LoVo (cell line): ENCODE measurements at places on chromosomes 3 and 15.
A peak's percentile ranks its signal among the peaks of the same experiment; 100 is the strongest.

DNA sequence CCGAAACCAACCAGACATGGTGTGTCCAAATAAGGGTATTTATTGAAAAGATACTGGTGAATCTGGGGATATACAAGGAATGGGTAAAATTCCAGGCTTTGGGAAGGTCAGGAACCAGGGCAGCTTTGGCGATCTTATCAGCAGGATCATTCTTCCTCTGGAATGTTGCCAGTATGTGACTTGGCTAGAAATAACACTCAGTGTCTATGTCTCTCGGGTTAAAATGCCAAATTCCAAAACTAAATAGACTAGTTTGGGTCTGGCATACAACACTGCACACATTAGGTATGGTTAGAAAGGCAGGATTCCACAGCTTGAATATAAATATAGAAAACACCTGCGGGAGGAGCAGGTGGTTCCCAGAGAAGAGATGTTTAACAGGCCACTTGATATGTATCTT lies 220.2 kb upstream of the CD96 start:
- peak; percentile 49 for DNase-seq

DNA sequence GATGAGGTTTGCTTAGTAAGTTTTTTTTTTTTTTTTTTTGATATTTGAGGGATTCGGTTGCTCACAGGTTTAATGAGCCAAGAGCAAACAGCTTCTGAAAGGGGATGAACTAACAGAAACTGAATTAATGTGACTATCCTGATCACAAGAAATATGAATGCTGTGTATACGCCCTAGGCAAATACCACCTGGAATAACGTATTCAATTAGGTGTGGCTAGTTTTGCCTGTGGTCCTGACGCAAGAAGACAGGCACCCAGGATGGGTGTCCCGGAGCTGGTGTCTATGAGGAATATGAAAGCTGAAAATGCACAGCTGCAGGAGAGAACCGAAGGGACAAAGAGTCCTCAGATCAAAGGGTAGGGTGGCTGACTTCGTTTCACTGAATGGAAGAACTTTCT lies 14.6 kb downstream of the LSG1 start:
- DNase-seq = no peak

DNA sequence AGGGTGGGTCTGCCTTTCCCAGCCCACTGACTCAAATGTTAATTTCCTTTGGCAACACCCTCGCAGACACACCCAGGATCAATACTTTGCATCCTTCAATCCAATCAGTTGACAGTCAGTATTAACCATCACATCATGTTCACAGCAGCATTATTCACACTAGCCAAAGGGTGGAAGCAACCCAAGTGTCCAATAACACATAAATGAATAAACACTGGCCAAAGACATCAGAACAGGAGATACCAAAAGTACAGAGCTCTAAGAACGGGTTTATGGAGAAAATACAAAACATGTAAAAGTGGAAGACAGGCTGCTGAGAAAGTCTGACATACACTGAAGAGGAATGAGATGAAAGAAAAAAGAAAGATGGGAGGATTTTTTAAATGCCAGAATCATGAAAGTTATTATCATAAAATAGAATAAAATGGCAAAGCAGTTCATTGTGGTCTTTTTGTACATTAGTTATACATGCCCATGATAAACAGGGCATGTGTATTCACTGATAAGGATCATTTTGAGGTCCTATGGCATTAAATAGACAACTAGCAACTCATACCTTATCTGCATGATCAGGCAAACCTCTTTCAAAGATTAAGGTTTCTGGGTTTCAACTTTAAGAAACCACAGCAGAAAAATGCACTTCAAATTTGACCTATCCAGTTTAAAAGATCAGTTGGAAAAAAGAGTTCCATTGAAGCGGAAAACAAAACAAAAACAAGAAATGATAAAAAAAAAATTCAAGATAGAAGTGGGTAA lies 22.9 kb downstream of the DNAAF4 start:
- DNase-seq = no peak

DNA sequence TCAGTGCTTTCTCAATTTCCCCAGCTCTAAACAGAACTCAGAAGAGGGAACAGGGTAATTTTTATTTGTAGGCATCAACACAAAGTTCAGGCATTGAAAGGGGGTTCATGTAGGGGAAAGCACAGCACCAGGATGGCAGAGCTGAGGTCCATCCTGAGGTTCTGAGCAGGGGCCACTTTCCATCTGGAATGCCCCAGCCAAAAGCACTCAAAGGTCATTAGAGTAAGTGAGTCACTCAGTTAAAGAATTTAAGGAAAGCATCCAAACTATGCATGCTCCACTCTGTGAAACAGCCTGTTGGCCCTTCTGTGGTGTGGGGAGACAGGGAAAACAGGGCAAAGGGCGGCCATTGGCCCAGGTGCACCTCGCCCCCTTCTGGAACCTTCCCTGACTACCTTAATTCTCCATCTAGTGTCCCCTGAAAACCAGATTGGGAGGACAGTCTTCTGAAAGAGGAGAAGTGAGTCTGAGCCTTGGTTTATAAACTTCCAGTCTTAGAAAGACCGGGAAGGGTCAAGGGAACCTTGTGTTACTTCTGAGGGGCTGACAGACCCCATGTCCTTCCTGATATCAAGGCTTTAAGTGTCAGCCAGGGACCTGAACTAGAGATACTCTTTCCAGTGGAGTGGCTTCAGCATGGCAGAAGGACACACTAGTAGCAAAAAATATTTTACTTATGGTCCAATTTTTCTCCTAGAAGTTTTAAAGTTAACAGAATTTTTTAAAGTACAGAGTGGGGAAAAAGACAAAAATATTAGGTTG lies 133.3 kb downstream of the MYLK start:
- DNase-seq = peak; percentile 64

GRCh38 chr3:48038971-48039481 lies 22.8 kb upstream of the MAP4 start:
- no peak for DNase-seq

DNA sequence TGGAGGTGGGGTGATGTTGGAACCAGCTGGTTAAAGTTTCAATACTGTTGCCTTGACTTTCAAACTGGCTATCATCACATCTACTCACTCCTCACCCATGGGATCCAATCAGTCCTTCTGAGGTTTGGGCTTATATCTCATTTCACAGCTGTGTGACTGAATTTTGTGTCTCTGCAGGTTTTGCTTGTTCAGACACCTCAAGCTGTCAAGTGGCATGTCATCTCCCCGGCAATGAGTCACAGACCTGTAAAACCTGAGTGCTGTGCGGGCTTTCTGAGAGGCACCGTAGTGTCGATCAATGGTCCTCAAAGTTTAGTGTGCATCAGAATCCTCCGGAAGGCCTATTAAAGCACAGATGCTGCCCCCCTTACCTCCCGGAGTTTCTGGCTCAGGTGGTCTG lies 86.4 kb upstream of the RORA start:
- DNase-seq = no peak

DNA sequence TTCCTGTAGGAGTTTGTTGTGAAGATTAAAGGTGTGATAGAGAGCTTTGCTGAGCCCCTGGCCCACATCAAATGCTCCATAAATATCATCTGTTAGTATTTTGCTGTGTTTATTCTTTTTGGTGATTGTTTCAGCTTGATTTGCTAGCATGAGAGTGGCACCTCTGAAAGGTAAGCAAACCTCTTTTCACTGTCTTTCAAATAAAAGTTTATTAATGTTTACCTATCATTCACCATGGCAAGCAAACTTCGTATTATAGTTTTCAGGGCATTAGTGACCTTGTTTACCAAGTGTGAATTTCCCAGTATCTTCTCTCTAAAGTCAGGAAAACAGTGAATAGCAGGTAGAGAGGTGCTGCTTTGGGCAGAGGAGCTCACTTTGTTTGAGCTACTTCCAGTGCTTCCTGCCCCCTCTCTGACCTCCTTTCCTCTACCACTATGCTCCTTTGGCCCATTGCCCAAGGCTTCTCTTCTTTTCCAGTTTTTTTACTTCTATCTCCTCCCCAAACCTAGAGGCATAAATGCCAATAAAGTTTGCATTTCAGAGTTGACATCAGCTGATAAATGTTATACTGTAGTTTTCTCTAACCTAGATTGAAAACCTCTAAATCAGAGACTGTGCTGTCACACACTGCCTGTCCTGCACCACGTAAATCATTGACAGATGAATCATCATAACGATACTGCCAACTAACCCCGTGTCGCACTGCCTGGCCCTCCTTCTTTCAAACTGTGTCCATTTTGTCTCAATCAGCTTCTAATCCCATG lies 569.0 kb downstream of the TUSC7 start:
- DNase-seq = peak; percentile 33

DNA sequence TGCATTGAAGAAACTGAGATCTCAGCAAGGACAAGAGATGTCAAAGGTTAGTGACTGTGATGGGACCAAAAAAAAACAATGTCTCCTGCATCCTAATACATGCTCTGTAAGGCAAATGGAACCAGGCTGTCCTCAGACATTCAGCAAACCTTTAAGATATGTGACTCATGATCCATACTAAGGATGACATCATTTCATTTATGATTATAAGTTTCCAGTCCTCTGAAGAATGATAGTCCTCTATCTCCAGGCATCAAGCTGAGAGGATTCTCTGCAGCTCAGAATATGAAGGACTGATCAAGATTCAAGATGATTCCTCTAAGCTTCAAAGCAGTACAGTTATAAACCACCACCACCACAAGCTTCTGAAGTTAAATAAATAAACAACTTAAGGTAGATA lies 47.6 kb downstream of the SSR3 start:
- DNase-seq = no peak

DNA sequence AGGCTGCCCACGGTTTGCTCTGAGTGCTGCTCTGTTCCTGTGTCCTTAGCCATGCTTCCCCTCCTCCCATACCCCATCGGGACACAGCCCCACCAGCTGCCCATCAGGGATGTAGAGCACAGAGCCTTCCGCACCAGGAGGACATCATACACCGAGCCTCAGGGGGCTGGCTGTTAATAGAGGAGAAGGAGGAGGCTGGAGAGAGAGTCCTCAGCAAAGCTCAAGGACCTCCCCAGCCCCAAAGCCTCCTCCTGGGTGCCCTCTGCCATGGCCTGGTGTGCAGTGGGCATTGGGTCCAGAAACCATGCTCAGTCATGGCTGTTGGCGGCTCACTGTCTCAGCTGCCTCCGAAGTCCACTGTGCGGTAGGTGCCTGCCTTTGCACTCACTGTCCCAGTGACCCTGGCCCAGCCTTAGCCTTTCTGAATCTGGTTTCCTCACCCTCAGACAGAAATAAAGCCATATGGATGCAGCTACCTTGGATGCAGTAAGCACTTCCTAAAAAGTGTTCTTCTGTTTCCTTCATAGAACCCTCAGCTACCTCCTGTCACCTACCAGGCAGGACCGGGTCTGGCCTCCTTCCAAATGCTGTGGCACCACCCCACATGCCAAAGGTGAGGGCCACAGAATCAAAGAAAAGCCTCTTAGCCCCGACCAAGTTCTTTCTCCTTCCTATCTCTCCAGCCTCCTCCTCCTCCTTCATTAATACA lies 53.9 kb downstream of the ACAD9 start:
- no peak for DNase-seq

GRCh38 chr15:68206711-68207151 lies 1.6 kb upstream of the CALML4 start:
- no peak for DNase-seq

DNA sequence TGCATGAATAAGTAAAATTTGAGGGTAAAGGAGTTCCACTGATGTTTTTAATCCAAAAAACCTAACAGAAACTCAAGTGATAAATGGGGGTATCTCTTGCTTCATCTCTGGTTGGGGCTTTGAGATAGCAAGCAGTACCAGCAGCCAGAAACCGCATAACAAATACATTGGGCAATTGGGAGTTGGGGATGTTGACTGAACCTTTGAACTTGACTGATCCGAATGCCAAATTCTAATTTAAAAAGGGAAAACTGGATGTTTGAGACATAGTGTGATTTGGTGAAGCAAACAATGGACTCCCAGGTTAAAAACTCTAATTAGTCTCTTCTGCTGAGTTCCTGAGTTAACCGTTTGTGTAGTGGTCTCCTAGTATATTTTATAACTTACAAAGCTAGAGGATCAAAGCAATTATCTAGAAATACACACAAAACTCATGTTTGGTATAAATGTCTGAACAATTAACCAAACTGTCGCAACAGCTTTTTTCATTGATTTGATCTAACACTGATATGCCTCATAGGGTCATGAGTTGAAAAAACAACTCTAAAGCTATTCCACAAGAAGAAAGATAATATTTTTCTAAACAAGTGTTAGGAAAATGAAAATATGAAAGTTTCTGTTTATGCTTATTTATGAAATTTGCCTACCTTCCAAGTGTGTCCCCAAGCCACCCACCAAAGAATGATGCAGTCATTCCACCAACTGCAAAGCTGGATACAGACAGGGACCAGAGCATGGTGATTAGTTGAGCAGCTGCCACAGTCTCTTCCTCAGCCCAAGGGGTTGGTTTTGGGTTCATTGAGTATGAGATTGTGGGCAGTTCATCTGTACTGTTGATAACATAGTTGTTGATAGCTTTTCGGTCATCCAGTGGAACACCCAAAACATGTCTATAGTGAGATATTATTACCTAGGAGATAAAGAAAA lies 12.4 kb downstream of the SLC2A2 start:
- no peak for DNase-seq

GRCh38 chr3:124768812-124769211 lies 38.6 kb downstream of the UMPS start:
- no peak for DNase-seq

DNA sequence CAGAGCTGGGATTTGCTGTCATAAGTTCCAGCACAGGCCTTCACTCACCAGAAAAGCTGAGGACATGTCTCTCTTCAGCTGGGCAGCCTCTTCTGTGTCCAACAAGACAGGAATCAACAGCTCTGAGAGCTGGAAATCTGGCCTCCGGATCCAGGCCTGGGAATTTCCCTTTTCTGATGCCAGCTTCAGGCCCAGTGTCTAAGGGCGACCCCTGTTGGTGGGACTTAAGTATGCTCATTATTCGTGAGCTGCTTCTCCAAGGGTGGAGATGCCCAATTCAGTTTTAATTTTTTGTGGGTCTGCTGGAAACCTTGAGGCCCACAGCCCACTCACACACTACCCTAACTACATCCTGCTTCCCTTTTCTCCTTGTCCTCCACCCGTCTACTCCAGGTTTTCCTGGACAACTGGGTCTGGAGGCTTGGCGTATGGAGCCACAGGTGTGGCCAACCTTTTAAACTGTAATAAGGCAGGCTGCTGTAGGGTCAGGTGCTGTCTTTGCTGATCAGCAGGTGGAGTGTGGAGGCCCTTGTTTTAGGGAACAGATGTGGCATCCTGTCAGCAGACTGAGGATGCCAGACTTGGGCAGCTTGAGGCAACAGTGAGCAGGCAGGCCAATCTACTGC lies 2.6 kb upstream of the CEMIP start:
- DNase-seq = peak; percentile 76
